Left renal pelvis (tissue), 4 donors: ENCODE measurements at places on chromosomes 16 and 17. TPM values are rescaled to one million over a fixed set of nuclear protein-coding genes. Genes with fewer than 3 reads are reported as not detected.

Gene ATP2A3
- 4.7 TPM for polyA plus RNA-seq

Gene OSGIN1
- 0.34 TPM for polyA plus RNA-seq

Gene KRTAP3-2
- polyA plus RNA-seq: not detected

Gene PRR14
- 44.5 TPM for polyA plus RNA-seq

Gene CCL13
- polyA plus RNA-seq: 0.24 TPM

Gene IRF8
- 5.0 TPM for polyA plus RNA-seq

Gene ZNF688
- polyA plus RNA-seq: 10.5 TPM

Gene CDH5
- polyA plus RNA-seq: 55.5 TPM

Gene MMP28
- polyA plus RNA-seq: 2.3 TPM

Gene KRTAP2-2
- not detected for polyA plus RNA-seq

Gene PDE6G
- 13.8 TPM for polyA plus RNA-seq

DNA sequence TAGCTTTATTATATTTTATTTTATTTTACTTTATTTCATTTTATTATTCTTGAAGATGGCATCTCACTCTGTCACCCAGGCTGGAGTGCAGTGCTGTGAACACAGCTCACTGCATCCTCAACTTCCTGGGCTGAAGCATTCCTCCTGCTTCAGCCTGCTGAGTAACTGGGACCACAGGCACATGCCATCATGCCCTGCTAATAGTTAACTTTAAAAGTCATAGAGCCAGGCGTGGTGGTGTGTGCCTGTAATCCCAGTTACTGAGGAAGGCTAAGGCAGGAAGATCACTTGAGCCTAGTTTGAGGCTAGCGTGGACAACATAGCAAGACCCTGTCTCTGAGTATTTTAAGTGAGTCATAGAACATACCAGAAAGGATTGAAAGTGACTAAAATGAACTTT is 38.7 kb downstream of the ESRP2 start:
- DNase-seq: no peak

- DNase-seq: no peak
Observed at GRCh38 chr16:66389256-66390176, 23.0 kb downstream of the CDH5 start.

DNA sequence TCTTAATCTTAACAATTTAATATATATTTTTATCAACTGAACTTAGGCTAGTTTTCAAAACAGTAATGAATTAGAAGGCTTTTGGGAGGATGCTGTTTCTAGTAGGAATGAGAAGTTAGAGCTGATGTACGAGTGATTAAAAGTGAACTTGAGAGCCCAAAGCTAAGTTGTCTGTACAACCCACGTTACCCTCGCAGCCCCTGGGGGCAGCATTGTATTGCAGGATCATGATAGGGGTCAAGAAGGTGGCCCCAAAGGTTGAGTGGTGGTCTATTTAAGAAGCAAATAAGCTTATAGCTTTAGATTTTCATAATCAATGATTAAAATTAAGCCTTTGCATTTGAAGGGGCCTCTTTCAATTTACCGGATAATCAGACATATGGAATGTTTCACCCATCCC is 33.7 kb upstream of the ALDH3A2 start:
- DNase-seq: no peak

DNA sequence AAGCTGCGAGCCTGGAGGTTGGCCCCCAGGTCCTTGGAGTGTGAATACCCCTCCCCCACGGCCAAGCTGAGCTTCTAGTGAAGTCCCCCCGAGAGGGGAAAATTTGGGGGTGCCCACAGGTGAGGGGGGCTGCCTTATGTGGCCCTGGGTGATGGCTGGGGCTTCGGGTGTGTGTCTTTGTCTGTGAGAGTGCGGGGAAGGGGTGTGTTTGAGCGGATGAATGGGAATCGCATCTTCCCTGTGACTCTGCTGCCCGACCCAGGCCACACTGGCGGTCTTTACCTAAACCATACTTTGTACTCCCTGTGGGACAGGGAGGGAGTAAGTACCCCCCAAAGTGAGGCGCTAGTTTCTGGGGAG is 1.3 kb downstream of the SBK1 start:
- no peak for DNase-seq

- no peak for DNase-seq
Observed at GRCh38 chr17:65514082-65514481, 47.4 kb downstream of the AXIN2 start.

- DNase-seq: no peak
Observed at GRCh38 chr16:56921571-56921970, 10.4 kb upstream of the HERPUD1 start.

- DNase-seq: no peak
Observed at GRCh38 chr17:61150686-61151299, 248.8 kb upstream of the TBX2 start.

DNA sequence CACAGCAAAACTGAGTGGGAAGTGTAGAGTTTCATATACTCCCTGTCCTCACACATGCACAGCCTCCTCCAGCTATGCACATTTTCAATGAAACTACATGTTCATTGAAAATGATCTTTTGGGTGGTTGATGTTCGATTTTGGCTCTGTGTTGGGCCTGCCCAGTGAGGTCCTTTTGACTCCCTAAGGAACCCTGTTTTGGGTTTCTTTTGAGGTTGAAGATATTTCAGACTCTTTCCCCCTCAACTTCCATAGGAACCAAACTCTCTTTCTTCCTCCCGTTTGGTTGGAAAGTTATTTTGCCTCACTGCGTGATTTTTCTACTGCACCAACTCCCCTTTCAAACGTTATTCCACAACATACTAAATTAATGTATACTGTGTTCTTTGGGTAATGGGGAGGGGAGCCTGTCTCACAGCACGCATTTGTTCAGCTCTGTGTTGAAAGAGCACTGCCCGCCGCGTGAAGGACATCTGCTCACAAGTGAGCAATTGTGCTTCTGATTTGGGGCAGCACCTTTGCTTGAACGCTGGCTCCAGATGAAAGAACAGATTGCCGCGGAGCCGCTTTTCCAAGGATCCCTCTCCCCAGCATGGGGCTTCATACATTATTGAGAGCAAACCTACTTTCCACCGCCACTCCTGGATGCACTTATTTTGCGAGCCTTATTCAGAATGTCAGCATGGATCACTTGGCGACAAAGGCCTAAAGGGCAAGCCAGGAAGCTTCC is 385.9 kb downstream of the WWOX start:
- DNase-seq: no peak

DNA sequence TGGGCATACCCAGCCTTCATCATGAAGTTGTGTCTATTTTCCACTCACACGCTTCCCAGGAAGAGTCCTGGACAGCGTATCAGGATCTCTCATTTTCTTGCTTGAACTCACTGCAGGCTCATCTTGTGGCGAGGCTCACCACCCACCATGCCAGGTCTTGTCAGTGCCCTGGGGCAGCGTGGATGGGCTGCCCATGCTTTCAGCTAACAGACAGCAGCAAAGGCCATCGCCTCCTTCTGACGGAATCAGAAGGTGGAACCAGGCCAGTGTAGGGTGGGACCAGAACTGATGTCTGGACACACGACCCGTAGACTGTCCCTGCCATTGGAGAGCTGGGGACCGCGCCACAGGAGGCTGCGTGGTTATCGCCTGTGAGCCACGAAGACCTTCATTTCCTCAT is 169.4 kb downstream of the FOXL1 start:
- no peak for DNase-seq

DNA sequence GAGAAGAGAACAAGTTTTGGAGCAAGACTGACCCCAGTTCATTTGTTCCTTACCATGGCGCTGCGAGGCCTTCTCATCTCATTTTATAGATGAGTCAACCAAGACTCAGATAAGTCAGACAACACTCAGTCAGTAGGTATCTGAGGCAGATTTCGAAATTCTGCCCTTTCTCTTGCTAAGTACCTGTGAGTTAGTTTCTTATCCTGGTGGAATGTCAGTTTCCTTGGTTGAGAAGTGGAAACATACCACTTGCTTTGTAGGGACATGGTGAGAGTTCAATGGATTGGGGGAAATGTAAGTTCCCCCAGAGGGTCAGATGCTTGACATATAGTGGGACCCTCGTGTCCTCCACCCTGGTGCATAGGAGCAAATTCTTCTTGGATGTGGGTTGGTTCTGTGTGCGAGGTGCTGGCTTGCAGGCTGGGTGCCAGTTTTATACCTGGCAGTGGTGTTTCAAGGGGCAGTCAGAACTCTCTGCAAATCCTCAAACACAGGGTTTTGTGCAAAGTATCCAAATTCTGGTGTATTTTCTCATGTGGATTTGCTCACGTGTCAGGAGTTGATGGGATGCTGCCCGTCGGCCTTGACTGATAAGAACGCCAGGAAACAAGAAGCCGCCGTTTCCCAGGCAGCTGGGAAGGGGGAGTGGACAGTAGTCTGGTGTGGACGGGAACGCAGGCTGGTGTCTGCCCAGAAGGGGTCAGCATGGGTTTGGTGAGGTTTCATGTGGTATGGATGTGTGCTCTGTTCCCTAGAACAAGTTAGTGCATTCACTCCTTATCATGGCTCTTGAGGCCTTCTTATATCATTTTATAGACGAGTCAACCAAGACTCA is 61.1 kb upstream of the CIBAR2 start:
- DNase-seq: no peak

GRCh38 chr17:44354582-44355561 is 8.8 kb downstream of the FAM171A2 start:
- no peak for DNase-seq

GRCh38 chr17:51398128-51398525 is 137.8 kb downstream of the UTP18 start:
- DNase-seq: no peak

DNA sequence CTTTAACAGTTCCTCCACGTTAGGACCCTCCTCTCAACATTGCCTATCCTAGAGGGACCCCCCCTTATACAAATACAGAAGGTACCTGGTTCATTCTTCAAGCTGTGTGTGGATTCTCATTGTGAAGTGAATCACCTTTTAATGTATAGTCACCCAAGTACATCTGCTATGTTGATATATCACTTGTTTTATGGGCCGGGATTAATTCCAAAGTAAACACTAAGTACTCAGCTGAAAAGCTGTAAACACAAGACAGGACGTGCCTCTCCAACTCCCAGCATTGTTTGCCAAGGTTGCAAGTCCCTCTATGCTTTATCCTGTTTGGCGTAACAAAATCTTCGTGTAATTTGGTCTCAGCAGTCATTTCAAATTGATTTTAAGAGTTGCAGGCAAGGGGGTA is 123.6 kb downstream of the RBFOX1 start:
- no peak for DNase-seq

DNA sequence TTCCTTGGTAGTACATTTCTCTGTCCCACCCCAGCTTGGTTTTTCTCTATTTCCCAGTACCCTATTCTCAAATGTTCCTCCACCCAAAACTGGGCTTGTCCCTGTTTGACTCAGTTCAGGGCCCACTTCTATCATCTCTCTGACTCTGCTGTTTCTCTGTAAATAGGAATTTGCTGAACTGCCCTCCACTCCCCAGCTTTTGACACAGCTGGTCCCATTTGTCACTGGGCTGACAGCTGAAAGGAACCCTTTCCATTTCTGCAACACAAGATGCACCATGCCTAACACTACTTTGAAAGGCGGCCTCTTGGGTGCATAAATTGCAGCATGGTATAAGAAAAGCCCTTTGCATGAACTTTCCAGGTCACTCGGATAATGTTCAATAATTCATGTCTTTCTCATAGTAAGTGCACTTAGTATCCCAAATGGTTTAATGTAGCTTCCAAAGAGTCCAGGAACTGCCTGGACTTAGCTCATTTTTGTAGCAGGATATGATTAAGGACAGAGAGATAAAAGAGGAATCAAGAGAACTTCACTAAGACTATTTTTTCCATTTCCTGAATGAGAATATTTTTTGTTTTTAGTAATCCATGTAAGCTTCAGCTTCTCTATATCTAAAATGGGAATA is 256.7 kb downstream of the CDH11 start:
- DNase-seq: no peak

GRCh38 chr16:80518436-80518835 is 22.4 kb upstream of the DYNLRB2 start:
- no peak for DNase-seq

GRCh38 chr16:28829747-28830146 is 6.9 kb downstream of the ATXN2L start:
- no peak for DNase-seq

- DNase-seq: no peak
Observed at GRCh38 chr16:86090461-86091170, 191.7 kb downstream of the IRF8 start.

GRCh38 chr17:80468781-80469493 is 7.5 kb downstream of the NPTX1 start:
- no peak for DNase-seq

GRCh38 chr16:51952500-51952899 is 594.4 kb downstream of the TOX3 start:
- no peak for DNase-seq

DNA sequence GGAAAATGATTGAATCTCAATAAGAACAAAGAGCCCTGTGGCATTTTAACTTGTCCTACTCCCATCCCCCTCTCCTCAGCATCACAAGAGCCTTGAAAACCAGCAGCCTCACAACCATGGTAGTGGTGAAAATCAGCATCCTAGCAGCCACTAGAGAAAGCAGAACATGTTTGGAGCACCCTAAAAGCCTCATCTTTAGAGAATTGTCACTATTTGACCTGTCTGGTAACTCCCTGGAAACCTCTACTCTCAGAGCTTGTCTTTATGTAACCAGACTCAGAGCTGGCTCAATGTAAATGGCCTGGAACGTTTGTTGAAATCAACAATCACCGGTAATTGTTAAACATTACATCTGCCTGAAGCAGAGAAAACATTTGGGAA is 70.8 kb downstream of the MMD start:
- no peak for DNase-seq

DNA sequence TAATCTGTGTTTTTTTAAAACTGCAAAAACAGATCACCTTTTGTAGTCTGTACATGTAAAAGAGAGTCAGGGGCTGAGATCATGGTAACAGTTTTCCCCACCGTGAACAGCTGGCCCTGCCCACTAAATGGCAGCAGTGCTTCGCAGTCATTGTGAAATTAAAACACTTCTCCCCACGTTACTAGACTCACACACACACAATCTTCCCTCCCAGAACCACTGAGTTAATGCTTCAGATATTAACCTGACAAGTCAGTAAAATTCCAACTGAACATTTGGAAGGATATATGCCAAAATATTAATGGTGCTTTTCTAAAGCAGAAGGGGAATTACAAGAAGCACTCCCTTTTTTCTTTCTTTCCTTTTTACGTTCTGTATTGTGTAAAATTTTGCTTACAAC is 1.2 kb upstream of the CD300LG start:
- no peak for DNase-seq

DNA sequence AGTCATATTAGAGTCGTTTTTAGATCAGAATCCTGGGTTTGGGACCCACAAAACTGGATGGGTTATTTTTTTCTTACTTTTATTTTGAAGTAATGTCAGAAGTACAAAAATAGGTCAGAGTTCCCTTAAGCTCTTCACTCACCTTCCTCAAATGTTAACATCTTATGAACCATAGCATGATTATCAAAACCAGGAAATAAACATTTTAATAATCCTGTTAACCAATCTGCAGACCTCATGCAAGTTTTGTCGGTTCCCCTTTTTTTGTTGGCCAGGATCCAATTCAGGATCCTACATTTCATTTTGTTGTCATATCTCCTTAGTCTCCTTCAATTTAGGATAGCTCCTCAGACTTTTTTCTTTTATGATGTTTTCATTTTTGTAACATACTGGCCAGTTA is 162.0 kb downstream of the CHD9 start:
- no peak for DNase-seq

GRCh38 chr17:17934806-17935205 is 37.4 kb downstream of the TOM1L2 start:
- no peak for DNase-seq
